ENCODE measurements at places on chromosomes 2 and 18.
A peak's percentile ranks its signal among the peaks of the same experiment; 100 is the strongest.

GRCh38 chr18:78740876-78741275 lies 238.7 kb upstream of the SALL3 start:
- DNase-seq = no peak

- no peak for DNase-seq
These were observed 11.5 kb upstream of the NFATC1 start for GRCh38 chr18:79384151-79384807.

GRCh38 chr2:10260130-10260529 lies 42.6 kb upstream of the HPCAL1 start:
- DNase-seq = peak; percentile 75

DNA sequence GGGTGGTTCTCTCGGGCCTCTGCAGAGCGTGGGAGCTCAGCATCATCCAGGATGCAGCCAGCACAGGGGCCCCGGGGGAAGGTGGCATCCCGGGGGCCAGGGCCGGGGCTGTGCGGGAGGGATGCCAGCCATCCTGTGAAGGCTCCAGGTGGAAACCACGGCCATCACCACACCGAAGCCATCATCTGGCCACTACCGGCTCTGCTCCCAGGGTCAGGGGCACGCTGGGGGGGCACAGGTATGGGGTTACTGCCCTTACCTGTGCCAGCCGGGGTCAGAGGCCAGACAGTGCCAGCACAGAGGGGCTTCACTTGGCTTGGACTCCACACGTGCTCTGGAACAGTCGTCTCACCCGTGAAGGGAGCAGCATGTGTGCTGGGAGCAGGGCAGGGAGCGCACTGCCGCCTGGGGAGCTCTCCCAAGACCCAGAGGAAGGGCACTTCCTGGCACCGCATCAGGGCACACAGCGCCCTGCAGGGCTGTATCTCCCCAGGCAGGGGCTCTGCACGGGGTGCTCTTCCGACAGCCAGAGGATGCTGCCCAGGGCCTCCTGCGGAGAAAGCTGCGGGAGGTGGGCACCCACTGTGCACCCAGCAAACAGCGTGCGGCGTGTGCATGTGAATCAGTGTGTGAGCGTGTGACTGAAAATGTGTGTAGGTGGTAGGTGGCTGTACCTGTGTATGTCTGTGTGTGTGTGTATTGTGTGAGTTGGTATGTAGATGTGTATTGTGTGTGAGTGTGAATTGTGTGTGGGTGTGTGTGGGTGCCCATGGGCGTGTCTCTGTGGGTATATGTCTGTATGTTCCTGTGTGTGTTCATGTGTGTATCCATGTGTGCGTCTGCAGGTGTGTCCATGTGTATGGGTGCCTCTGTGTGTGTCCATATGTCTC lies 75.0 kb downstream of the PTGR3 start:
- no peak for DNase-seq

DNA sequence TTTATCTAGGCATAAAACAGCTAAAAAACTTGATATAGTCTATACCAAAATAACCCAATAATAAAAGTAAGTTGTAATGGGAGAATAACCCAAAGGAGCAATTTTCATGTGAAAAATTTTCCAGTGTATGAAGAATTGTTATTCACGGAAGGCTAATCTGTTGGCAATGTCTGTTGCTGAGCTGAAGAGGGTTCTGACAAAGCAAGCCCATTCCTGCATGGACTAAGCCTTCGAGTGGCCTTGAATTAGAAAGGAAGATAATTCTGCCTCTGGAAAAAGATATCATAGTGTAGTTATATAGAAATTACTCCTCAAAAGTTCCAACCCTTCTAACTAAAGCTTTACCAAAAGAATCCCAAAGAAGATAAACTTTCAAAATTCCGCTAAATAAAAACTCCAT lies 101.5 kb downstream of the MAP2 start:
- no peak for DNase-seq

DNA sequence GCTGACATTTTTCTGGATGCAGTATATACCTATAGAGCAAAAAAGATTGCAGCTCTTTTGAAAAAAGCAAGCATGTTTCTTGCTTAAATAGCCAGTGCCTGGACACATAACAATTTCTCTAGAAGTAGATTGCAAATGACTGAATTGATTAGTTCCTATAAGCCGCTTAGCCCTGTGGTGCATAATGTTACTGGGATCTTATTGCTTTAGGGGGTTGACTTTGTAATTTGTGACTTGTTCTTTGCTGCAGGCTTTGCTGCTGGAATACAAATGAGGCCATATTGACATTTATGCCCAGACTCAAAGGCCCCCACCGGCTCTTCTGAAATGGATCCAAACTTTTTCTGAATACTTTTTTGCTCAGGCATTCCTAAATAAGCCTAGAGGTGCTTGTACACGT lies 182.6 kb downstream of the SH3BP4 start:
- DNase-seq = no peak

- DNase-seq = no peak
These were observed 27.6 kb downstream of the RNU4ATAC start for GRCh38 chr2:121558329-121558728.

DNA sequence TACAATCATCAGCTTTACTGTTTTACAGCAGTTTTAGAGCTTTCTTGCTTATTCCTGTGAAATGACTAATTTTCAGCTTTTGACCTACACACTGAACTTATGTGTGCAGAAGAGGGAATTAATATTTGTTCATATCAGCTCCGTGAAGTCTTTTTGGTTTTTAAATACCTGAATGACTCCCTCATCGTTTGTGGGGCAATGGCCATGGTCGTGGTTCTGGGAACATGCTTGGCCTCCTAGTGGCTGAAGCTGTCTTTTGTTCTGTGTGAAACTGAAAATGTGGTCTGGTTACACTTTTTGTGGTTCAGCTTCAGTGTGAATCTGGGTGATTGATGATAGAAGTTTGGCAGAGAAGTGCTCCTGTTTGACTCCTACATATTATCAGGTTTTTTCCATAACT lies 408.1 kb downstream of the THSD7B start:
- peak; percentile 75 for DNase-seq

- no peak for DNase-seq
These were observed 45.9 kb upstream of the RHOB start for GRCh38 chr2:20400787-20401488.

GRCh38 chr2:172673056-172673683 lies 62.5 kb upstream of the RAPGEF4 start:
- DNase-seq = no peak

GRCh38 chr18:2244641-2245040 lies 326.7 kb downstream of the METTL4 start:
- no peak for DNase-seq

DNA sequence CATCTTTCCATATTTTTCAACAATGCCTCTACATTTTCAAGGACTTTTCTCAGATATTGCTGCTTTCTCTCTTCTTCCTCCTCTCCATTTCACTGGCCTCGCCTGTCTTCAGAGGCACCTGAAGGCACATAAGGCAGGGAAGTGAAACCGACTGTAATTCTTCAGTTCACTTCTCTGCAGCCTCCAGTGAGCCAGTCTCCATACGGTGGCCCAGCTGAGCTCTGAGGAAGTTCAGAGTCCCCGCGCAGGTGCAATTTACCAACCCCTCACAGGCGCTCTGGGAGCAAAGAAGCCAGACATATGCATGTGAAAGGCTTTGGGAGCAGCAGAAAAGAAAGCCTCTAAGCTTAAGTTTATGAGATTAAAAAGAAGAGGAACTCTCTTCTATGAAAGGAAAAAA lies 12.4 kb downstream of the KLHL14 start:
- no peak for DNase-seq

DNA sequence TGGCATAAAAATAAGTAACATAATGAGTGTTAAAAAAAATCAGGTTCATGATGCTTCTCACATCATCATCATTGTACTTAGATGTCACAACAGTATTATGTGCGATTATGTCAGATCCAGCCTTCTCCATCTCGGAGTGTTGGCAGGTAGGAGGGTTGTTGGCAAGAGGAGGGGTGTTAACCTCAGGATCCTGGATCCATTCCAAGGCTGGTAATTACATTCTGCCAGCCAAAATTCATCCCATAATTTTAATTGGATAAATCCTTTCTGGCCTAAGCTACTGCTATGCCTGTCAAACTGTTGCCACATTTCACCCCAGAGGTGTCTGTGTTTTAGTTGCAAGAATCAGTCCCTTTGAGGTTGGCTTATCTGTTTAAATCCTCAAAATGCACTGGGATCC lies 891 bp upstream of the FTCDNL1 start:
- no peak for DNase-seq

GRCh38 chr2:239950144-239951128 lies 74.7 kb downstream of the NDUFA10 start:
- no peak for DNase-seq

DNA sequence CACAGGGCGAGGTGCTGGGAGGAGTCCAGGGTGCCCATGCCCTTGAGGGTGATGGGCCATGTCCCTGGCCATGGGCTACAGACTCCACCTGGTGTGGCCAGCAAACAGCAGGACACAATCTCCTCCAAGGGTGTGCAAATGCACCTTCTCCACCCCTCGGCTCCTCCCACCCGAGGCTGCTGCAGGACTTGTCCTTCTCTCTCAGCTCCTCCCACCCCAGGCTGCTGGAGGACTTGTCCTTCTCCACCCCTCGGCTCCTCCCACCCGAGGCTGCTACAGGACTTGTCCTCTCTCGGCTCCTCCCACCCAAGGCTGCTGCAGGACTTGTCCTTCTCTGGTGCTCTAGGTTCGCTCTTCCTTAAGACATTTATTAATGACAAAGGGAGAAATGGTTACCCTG lies 57.3 kb upstream of the SNTG2 start:
- DNase-seq = no peak

GRCh38 chr2:15034860-15035259 lies 402.3 kb downstream of the LRATD1 start:
- DNase-seq = no peak

- DNase-seq = no peak
These were observed 150.8 kb upstream of the SPATS2L start for GRCh38 chr2:200155652-200156051.

DNA sequence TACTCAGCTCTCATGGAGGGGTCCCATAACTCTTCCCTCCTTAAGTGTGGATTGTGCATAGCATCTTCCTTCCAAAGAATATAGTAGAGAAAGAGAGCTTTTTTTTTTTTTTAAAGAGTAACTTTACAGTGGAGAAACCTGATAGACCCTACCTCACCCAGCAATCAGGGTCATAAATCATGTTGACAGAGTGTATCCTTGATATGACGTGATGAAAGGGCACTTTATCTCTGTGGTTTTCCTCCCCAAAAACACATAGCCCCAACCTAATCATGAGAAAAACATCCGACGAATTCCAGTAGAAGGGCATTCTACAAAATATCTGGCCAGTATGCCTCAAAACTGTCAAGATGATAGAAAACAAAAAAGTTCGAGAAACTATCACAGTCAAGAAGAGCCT lies 29.5 kb upstream of the MEIS1 start:
- DNase-seq = no peak

DNA sequence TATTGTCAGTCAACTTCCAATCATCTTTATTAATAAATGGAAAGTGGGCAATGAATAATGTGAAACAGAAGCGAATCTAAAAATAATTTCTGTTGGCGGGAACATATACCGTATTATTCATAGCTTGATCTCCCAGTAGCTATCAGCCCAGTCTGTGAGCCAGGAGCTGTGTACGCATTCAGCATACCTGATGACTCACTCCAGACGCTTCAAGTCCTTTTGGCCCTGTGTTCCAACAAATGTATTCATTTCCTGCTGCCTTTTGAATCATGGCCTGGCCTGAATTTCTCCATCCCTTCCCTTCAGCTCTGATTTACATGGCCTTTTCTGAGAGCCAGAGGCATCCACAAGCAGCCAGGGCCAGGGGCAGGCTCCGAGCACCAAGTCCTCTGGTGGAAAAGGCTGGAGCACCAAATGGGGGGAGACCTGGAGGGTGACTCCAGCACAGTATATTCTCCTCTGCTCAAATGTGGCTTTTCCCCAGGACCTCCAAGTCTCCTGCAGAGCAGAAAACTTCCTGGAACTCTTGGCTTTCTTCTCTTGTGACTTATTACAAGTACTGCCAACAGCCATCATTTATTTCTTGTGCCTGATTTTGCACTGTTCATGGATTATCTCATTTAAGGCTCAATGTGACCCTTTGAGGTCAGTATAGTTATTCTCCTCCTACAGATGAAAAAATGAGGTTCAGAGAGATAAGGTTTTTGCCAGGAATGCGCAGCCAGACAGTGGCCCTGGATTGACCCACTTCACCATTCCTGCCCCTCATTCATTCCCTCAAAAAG lies 108.7 kb downstream of the EN1 start:
- DNase-seq = peak; percentile 89

DNA sequence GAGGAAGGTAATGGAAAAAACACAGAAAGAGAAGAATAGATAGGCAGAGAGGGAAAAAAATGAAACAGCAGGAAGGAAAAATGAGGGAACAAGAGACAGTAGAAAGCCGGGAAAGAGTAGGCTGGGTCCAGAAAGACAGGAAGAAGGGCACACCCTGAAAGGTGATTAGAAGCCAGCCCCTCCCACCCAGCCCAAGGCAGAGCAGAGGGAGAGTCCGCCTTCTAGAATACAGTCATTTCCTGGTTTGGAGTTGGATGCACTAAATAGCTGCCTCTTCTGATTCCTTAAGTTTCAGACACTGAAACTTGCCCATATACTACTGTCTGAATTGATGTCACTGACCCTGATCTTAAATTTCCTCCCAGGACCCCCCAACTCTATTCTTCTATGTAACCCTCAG lies 17.9 kb upstream of the DSG3 start:
- DNase-seq = no peak

- no peak for DNase-seq
These were observed 11.5 kb downstream of the DPP4 start for GRCh38 chr2:162062559-162062958.

GRCh38 chr2:240466579-240467148 lies 31.2 kb downstream of the GPC1 start:
- DNase-seq = no peak

GRCh38 chr18:56042915-56043536 lies 455.0 kb upstream of the TCF4 start:
- no peak for DNase-seq

DNA sequence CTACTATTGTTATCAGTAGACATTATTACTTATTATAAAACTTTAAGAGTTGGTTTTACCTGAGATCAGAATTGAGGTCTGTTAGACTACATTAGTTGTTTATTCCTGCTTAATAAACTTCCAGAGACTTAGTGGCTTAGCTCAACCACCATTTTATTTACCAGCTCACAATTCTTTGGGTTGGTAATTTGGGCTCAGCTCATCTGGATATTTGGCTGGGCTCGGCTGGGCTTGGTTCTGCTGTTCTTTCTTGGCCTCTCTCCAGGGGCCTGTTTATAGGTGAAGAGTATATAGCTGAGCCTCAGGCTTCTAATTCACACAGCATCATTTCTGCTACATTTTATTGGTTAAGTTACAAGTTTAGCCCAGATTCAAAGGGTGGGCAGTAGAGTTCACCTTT lies 67.9 kb downstream of the CCDC138 start:
- no peak for DNase-seq

- DNase-seq = no peak
These were observed 46.4 kb downstream of the SLC25A12 start for GRCh38 chr2:171847627-171848026.

GRCh38 chr2:218826791-218827190 lies 4.8 kb downstream of the PRKAG3 start:
- DNase-seq = no peak

DNA sequence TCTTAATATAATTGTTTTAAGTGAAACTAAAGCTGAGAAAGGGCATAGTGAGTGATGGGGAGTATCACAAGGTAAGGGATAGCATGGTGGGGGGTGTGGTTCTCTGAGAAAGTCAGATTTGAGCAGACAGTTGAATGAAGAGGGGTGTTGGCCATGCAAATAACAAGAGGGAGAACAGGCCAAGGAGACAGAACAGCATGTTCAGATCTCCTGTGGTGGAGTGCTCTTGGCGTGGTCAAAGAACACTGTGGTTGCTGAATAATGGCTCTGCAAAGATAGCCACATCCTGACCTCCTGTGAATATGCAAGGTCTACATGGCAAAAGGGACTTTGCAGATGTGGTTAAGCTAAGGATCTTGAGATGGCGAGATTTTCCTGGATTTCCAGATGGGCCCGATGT lies 389.2 kb downstream of the TMEM182 start:
- no peak for DNase-seq
